ENCODE measurements at places on chromosomes 13 and 19. TPM values are rescaled to one million over a fixed set of nuclear protein-coding genes. Genes with fewer than 3 reads are reported as not detected.
A peak's percentile ranks its signal among the peaks of the same experiment; 100 is the strongest.

- H3K27ac ChIP-seq, result no peak overlapping the region
- no peak for DNase-seq
- no peaks in the 10 kb centered on the region for H3K4me1 ChIP-seq
- no peak overlapping the region for H3K4me3 ChIP-seq
- H3K27me3 ChIP-seq, result no peaks in the 10 kb centered on the region
These were observed 106.2 kb downstream of the SLITRK5 start for GRCh38 chr13:87777387-87777786.

GRCh38 chr13:97110936-97111335 is 111.2 kb upstream of the MBNL2 start:
- no peaks in the 10 kb centered on the region for H3K27me3 ChIP-seq
- DNase-seq, result no peak
- H3K4me1 ChIP-seq, result peaks cover 76% of the 10 kb centered on the region
- peak overlapping the region; percentile 77 for H3K27ac ChIP-seq
- H3K4me3 ChIP-seq, result no peak overlapping the region

DNA sequence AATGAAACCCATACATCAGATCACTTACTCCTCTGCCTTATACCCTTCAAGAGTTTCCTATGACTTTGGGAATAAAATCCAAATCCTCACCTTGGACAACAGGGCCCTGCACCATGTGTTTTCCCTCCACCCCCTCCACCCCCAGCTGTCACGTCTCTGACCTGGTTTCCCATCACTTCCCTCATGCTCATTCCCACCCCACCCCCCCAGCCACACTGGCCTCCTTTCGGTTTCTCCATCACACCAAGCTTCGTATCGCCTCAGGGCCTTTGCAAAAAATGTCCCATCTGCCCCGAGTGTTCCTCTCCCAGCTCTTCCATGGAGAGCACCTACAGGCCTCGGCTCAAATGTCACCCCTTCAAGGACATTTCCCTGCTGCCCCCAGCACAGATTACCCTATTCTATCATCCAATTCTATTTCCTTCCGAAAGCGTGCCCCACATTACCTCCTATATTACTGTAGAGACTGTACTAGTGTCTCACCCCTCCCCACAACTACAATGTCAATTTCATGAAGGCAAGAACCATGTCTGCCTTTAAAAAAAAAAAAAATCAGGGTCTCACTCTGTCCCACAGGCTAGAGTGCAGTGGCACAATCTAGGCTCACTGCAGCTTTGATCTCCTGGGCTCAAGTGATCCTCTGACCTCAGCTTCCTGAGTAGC is 16.8 kb upstream of the FFAR2 start:
- H3K27me3 ChIP-seq, result no peaks in the 10 kb centered on the region
- DNase-seq, result no peak
- peaks cover 4% of the 10 kb centered on the region for H3K4me1 ChIP-seq

DNA sequence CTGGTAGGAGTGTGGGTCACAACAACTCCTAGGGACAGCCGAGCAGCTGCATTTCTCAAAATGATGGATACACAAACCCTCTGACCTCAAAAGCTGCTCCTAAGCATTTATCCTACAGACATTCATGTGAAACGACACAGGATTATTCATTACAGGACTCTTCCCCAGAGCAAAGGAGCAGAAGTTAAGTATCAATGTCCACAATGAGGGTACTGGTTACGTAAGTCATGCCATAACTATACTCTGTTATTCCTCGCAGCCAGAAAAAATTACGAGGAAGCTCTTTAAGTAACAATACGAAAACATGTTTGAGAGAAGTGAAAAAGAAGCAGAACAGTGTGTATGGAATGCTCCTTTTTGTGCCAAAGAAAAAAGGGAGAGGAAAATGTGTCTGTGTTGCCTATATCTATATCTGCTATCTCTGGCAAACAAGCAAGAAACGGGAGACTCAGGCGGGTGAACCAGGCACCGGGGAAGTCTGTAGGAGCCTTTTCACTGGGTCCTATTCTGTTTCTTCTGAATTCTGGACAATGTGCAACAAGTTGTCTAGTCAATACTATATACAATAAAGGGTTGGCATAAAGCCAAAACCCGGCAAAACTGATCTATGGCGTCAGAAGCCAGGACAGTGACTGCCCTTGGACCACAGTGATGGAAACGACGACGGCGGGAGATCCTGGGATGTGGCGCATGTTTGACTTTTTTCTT is 1.3 kb downstream of the ISOC2 start:
- H3K27ac ChIP-seq, result peak overlapping the region; percentile 79
- no peak for DNase-seq
- peak overlapping the region; percentile 77 for H3K4me3 ChIP-seq
- no peaks in the 10 kb centered on the region for H3K27me3 ChIP-seq
- H3K36me3 ChIP-seq, result no peaks in the 10 kb centered on the region
- H3K4me1 ChIP-seq, result no peaks in the 10 kb centered on the region

DNA sequence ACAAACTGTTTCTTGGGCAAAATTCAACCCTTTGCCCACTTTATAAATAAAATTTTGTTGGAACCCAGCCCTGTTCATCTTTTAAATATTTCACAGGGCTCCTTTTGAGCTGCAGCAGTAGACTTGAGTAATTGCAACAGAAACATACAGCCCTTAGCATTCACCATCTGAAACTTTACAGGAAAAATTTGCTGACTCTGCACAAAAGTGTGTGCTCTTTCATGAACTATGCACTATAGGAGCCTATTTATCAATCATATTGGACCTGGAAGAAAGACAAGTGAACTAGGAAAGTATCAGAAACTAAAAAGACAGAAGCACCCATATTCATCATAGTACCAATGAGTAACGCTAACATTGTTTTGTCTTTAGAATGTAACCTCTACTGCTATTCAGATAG is 406.9 kb upstream of the SLC10A2 start:
- H3K4me1 ChIP-seq, result no peaks in the 10 kb centered on the region
- no peak overlapping the region for H3K27ac ChIP-seq
- no peak overlapping the region for H3K4me3 ChIP-seq
- no peaks in the 10 kb centered on the region for H3K27me3 ChIP-seq

SIGLEC5 gene
- not detected for total RNA-seq

CEBPA gene
- total RNA-seq, result 14.9 TPM

All from ascending aorta (tissue), 2 donors.